HCT116 (cell line): ENCODE measurements at places on chromosomes 11 and 22. TPM values are rescaled to one million over a fixed set of nuclear protein-coding genes. Genes with fewer than 3 reads are reported as not detected.

The C11orf42 gene
- total RNA-seq = not detected

The OR5A1 gene
- total RNA-seq = not detected

The ELMOD1 gene
- 2.9 TPM for total RNA-seq

The OR8A1 gene
- not detected for total RNA-seq

The KCNQ1OT1 gene
- total RNA-seq = 1.1 TPM

The HBD gene
- not detected for total RNA-seq

The PLEKHA7 gene
- 7.2 TPM for total RNA-seq

The CDC45 gene
- 43.4 TPM for total RNA-seq

The SERHL2 gene
- not detected for total RNA-seq

The MTFP1 gene
- 36.1 TPM for total RNA-seq

The OR10D3 gene
- not detected for total RNA-seq

The RAG2 gene
- not detected for total RNA-seq

The SAA2 gene
- 5.2 TPM for total RNA-seq
